ENCODE measurements at places on chromosomes 5 and 9.

- no peak for DNase-seq
Observed at GRCh38 chr5:159901772-159902171, 14.5 kb upstream of the ADRA1B start.

GRCh38 chr9:137804908-137805630, 72.5 kb upstream of the CACNA1B start:
- no peak for DNase-seq

GRCh38 chr5:171595801-171596231, 176.4 kb downstream of the FGF18 start:
- no peak for DNase-seq

DNA sequence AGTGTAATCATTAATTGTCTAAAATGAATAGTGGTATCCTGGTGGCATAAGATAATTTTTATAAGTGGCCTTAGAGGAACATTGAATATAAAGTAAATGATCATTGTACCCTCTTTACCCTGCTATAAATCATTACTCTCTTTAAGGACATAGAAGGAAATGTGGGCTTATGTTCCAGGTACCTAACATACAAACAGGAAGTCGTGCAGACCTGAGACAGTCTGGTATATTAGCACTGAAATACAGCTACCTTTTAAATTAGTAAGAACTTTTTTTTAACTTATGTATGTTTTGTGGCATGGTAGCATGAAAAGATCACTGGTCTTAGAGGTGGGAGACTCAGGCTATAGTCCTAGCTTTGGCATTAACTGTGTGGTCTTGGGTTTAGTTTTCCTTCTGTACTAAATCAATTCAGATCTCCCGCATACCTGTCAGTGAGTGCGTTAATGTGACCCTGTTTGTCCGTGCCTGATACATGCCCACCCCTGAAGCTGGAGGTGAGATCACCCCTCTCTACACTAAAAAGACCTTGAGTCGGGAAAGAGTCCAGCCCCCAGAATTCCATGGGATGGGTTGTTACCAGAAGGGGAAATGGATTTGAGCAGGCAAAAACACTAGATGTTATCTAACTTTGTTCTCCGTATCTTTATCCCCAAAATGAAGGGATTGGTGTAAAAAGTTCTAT, 59.4 kb upstream of the ERBIN start:
- DNase-seq = no peak

DNA sequence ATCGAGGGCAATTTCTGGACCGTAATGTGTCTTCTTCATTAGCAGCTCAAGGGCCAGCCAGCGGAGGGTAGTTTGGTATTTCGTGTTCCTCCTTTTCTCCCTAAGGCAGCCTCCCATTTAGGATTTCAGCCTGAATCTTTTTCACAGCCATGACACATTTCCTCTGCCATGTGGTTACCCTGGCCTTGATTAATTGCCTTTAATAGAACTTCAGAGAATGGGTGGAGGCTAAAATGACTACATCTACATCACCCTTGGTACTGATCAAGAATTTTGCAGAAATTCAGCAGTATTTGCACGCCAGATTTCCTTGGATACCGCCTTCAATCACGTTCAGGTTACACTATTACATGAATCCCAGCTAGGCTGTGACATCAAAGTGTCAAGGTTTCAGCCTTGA, 58.0 kb downstream of the ADAMTS16 start:
- no peak for DNase-seq

DNA sequence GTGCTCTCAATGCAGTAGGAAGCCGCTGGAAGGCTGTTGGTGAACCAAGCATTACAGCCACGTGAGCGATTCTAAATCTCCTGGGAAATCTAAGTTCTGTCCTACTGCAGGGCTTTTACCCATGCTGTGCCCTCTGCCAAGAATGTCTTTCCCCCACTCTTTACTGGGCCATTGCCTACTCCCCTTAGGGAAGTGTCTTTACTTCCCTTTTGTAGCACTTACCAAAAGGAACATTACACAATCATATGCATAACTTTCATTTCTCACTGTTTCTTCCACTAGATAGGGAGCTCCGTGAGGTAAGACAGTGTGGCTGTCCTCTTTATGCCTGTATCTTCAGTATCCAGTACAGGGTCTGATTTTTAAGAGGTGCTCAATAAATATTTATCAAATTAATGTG, 241.7 kb upstream of the NR4A3 start:
- no peak for DNase-seq
